ENCODE measurements at places on chromosomes 5 and 9.

DNA sequence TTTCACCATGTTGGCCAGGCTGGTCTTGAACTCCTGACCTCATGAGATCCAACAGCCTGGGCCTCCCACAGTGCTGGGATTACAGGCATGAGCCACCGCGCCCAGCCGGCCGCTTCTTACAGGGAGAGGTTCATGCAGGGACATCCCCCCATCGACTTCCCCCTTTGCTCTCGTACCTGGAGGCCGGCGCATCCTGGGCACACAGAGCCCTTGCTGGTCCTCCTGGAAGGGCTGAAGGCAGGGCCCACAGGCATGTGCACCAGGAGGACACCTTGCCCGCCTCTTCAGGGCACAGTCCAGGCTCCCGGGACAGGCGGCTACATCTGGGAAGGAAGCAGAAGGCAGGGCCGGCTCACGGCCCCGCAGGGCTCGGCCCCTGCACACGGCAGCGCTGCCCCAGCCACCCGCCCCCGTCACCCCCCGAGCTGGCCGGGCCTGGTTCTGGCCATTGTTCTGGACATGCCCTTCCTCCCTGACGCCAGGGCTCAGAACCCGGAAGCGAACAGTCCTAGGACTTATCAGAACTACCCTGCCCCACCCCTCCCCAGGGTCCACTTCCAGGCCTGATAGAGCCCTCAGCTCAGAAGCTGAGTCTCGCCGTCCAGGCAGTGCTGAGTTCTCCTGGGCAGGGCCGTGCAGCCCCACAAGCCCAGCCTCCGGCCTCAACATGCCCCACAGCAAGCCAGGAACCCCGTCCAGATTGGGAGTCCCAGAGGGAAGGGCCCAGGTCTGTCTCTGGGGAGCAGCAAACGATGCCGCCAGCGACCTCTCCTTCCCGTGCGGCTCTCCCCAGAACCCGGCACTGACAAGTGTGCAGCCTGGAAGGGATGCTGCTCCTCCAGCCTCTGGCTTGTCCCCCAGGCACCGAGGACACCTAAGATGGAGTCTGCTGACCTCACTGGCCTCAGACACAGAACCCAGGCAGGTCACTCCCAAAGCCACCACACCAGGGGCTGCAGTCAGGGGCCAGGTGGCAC, 2.9 kb downstream of the NPDC1 start:
- no peak for DNase-seq

GRCh38 chr5:36198281-36198680, 43.4 kb downstream of the NADK2 start:
- DNase-seq: no peak

DNA sequence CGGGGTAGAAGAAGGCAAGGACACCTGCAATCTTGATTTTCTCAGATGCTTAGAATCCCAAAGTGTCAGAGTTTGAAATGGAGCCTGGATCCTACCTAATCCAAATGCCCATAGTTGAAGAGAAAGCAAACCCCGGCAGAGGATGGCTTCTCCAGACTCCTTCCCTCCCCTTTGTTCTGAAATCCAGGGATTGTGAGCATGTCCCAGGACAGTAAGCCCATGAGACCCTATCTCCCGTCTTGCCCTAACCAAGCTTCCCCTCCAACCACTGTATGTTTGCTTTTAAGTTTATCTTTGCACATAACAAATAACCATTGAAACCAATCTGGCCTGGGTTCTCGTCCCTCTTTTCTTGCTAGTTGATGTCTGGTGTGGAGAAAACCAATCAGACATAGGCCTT, 78.3 kb upstream of the NIPAL4 start:
- no peak for DNase-seq

GRCh38 chr5:54524704-54525103, 7.1 kb downstream of the SNX18 start:
- DNase-seq: no peak

DNA sequence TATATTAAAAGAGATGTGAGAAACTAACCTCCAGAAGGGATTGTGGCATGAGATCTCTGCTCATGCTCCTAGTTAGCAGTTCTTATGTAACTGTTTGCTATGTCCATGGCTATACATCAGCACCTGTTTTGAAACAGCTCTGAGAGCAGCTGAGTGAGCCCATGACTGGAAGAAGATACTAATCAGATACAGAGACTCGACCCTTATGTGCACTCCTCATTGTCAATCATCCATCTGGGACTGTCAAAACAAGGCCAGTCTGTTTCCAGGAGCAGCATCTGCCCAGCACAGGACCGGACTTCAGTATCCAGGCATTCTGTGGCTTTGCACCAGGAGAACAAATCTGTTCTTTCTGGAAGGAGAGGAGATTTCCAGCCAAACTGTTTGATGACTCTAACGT, 77.7 kb downstream of the EFNA5 start:
- no peak for DNase-seq

GRCh38 chr9:89872426-89872912, 267.7 kb downstream of the GADD45G start:
- no peak for DNase-seq

DNA sequence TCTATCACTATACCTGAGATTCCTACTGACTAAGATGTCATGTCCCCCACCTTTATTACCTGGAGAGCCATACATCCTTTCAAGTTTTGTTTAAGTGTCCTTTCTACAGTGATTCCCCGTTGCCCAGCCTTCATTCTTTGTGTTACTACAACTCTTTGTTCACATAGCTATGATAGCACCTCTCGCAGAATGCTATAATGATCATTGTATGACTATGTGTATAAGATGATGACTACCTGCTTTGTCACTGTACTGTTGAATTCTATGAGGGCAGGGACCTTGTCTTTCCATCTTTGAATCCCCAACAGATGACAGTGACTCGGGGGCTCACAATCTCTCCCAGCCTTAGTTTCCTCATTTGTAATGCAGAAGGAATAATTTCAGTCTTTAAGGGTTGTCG, 361.2 kb downstream of the NPR3 start:
- no peak for DNase-seq

DNA sequence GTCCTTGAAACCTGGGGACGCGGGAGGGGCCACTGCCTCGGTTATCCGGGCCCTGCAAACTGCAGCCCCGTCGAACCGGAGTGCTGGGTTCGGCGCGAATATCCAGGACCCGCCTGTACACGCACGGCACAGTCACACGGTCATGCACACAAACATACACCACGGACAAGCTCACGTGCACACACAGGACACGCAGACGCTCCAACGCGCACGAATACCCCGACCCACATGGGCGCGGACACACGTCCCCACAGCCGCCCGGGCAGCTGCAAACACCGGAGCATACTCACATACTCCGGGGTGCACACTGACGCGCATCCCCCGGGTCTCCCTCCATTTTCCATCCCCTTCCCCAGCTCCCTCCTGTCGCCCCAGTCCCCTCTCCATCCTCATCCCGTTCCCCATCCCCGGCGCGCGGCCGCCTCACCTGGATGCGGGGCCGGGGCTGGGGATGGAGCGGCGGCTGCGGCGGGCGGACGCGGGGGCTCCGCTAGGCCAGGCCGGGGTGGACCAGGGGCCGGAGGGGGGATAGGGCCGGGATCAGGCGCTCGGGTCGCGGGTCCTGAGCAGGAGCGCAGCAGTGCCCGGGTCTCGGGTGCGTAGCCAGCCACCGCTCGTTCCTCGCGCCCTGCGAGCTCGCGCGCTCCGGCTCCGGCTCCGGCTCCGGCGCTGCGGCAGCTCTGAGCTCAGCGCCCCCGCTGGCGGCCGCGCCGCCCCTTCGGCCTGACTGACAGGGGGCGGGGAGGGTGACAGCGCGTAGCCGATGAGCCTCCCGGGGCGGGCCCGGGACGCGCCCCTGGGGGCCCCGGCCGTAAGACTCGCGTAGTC, at the start of the genes EIF4E1B and SNCB:
Gene EIF4E1B, plus strand, starts transcription at position 823 of the 828 bp plus-strand sequence. CDS start 12,113 bp downstream, outside the sequence.
Gene SNCB, minus strand, starts transcription at position 682 of the 828 bp plus-strand sequence. CDS start 880 bp downstream, outside the sequence.
- no peak for DNase-seq

DNA sequence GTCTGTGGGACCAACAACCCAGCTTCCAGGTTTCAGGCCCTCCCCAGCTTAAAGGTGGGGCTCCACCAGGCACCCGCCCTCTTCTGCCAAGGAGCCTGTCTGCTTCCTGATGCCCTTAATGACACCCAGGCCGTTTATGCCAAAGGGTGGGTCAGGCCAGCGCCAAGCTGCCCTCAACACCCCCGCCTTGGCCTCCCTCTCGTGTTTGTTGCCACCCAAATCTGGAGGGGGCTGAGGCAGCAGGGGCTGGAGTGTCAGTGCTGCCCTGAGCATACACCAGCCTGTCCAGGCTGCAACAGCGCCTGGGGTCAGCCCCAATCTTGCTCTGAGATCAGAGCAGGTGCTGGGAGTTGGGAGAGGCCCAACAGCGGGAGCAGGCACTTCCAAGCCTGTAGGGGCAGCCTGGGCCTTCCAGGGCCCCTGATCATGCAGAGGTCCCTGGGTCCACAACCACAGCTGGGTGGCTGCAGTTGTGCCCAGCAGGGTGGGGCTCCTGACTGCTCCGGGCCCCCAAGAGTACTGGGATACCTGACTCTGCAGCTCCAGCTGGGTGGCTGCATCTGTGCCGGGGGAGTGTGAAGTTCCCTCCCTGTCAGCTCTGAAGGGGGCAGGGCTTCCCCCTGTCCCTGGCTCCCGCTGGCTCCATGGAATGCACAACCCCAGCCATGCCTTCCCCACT, 34.5 kb upstream of the TYRP1 start:
- no peak for DNase-seq

DNA sequence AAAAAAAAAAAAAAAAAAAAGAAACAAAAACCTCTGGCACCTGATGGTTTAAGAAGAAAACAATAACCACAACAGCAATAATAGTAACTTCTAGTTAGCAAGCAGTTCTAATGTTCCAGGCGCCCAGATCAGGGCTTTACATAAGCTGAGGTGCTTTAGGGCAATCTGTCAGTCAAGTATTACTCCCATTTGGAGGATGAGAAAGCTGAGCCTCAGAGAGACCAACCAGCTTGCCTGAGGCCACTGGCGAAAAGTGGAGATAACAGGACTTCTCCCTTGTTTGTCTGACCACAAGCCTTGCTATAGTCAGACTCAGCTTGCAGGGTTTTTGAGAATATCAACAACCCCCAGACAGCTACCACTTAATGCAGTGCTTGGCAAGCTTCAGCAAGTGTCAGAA, 83.5 kb upstream of the BOD1 start:
- no peak for DNase-seq

GRCh38 chr5:124536333-124536732, 210.1 kb downstream of the ZNF608 start:
- DNase-seq: no peak

DNA sequence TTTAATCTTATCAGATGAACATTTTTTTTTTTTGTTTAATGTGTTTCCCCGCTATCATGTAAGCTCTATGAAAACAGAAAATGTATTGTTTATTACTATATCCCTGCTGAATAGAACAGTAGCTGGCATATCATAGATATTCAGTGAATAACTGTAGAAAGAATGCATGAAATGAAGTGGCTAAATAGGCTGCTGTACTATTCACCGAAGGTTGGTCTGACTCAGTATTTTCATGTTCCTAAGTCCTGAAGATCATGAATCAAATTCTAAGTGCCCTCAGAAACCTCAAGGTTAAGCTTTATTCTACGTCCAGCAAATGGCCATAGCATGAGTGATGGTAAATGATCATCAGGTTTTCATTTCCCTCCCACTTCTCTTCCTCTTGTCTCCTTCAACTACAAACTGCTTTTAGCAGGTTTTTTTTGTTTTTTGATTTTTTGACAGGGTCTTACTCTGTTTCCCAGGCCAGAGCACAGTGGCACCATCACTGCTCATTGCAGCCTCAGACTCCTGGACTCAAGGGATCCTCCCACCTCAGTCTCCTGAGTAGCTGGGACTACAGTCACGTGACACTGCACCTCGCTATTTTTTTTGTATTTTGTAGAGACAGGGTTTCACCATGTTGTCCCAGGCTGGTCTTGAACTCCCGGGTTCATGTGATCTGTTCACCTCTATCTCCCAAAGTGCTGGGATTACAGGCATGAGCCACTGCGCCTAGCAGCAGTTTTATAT, 19.1 kb upstream of the ZFAND5 start:
- DNase-seq: no peak
